Ascending aorta (tissue), 2 donors: ENCODE measurements at places on chromosomes 5 and 9. TPM values are rescaled to one million over a fixed set of nuclear protein-coding genes. Genes with fewer than 3 reads are reported as not detected.
A peak's percentile ranks its signal among the peaks of the same experiment; 100 is the strongest.

Gene BASP1
- total RNA-seq, result 69.1 TPM

Gene SQSTM1
- total RNA-seq, result 476 TPM

- no peaks in the 10 kb centered on the region for H3K27me3 ChIP-seq
- H3K4me3 ChIP-seq, result no peak overlapping the region
- H3K27ac ChIP-seq, result no peak overlapping the region
- H3K4me1 ChIP-seq, result peaks cover 2% of the 10 kb centered on the region
- H3K36me3 ChIP-seq, result no peaks in the 10 kb centered on the region
Observed at GRCh38 chr9:81621118-81621517, 68.2 kb downstream of the TLE1 start.

Gene SSBP2
- total RNA-seq, result 22.4 TPM

GRCh38 chr5:123701511-123702200, 189.7 kb downstream of the CSNK1G3 start:
- no peak for DNase-seq
- H3K27ac ChIP-seq, result peak overlapping the region; percentile 37
- no peaks in the 10 kb centered on the region for H3K27me3 ChIP-seq

GRCh38 chr5:53777864-53778618, 217.6 kb downstream of the NDUFS4 start:
- no peak for DNase-seq
- no peaks in the 10 kb centered on the region for H3K36me3 ChIP-seq
- no peak overlapping the region for H3K27ac ChIP-seq
- H3K4me3 ChIP-seq, result no peak overlapping the region

DNA sequence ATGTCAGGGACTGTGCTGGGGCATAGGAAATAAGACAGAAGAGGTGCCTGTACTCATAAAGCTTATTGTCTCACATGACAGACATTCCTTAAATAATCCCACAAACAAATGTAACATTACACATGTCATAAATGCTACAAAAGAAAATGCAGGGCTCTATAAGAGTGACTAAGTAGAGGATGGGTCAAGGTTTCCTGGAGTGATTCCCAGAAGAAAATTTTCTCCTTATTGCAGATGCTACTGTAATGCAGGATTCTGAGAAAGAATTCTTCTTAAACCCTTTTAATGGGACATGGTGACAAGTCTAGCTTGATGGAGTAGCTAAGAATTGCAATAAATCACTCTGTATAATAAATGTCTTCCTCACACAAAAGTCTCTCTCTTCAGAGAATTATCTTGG, 55.7 kb downstream of the SH3TC2 start:
- H3K4me3 ChIP-seq, result no peak overlapping the region
- H3K27me3 ChIP-seq, result no peaks in the 10 kb centered on the region
- no peak overlapping the region for H3K27ac ChIP-seq
- DNase-seq, result no peak
- no peaks in the 10 kb centered on the region for H3K36me3 ChIP-seq

DNA sequence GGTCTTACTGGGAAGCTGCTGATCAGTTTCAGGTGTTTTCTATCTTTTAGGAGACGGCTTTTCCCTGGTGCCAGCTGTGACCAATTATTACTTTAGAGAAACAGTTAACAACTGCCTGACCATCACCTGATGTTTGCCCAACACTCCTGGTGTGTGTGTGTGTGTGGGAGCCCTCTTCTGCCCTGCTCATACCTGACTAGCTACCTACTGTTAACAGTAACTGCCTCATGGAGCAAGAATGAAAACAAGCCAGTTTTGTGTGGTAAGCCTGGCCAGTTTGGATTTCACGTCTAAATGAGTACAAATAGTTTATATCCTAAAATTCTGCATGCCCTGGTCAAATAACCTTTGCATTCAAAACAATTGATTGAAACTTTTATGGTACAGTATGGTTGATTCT, 46.1 kb upstream of the RIOK2 start:
- H3K27ac ChIP-seq, result no peak overlapping the region
- no peaks in the 10 kb centered on the region for H3K27me3 ChIP-seq
- no peak overlapping the region for H3K4me3 ChIP-seq

Gene DNM1
- 31.9 TPM for total RNA-seq

- no peak overlapping the region for H3K27ac ChIP-seq
- no peaks in the 10 kb centered on the region for H3K27me3 ChIP-seq
- peaks cover 54% of the 10 kb centered on the region for H3K36me3 ChIP-seq
- H3K4me3 ChIP-seq, result no peak overlapping the region
Observed at GRCh38 chr9:128808543-128808942, 9.8 kb upstream of the ENDOG start.

DNA sequence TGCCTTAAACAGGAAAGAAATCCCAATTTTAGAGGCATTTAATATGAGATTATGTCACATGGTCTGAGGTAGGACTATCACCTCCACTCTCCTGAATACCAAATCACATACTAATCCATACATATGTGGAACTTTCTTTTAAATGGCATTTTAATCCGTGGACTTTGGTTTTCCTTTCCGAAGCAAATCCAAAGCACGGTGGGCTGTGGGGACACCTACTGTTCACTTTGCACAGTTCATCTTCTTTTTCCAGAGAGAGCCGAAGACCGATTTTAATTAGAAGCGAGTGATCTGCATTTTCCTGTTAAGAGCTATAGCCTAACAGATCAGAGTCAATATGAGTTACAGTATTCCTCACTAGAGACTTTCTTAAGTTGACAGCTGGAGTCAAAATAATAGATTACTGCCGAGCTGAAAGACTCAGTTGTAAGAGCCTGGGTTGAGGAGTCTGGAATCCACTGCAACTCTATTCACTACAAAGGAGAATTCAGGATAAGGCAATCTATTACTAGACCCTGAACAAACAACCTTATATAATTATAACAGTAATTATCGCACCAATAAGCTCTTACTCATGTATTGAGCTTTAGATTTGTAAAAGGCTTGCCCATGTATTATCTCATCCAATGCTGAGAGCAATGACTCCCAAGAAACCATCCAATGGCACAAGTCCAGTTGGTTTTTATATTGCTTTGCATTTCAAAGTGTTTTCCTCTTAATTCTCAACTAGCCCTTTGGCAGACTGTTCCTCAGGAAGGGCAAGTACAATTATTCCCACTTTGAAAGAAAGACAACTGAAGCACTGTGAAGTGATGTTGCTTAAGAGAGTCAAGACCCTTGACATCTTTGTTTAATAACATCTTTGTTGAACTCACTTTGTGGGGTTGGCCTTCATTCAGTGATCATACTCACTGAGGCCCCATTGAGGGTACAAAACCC, 144.7 kb downstream of the TRPM6 start:
- no peaks in the 10 kb centered on the region for H3K27me3 ChIP-seq
- H3K27ac ChIP-seq, result no peak overlapping the region
- no peak overlapping the region for H3K4me3 ChIP-seq
- H3K36me3 ChIP-seq, result no peaks in the 10 kb centered on the region

- H3K4me1 ChIP-seq, result peaks cover 2% of the 10 kb centered on the region
- no peak overlapping the region for H3K27ac ChIP-seq
- no peak for DNase-seq
Observed at GRCh38 chr5:93600409-93601070, 17.5 kb downstream of the NR2F1 start.
